ENCODE measurements at places on chromosomes 4 and X.

GRCh38 chr4:47383829-47384427 lies 79.6 kb downstream of the COMMD8 start:
- peak; percentile 65 for DNase-seq

DNA sequence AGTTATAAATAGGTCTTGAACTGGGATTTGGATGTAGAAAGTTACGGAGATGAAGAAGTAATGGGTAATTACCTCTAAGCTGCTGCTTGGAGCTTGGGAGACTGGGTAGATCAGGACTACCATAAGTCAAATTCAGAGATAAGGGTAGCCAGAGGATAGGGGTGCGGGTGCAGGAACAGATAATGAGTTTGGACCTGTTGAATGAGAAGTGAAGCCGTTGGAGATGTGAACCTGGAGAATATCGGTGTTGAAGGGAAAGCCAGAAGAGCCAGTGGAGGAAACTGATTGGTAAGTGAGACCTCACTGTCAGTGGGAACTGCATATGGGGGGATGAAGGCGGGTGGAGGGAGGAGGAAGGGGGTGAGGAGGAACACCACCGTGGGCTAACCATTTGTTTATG lies 618 bp upstream of the FOXO4 start:
- no peak for DNase-seq

- no peak for DNase-seq
These were observed 23.1 kb downstream of the ADH4 start for GRCh38 chr4:99121008-99121407.

DNA sequence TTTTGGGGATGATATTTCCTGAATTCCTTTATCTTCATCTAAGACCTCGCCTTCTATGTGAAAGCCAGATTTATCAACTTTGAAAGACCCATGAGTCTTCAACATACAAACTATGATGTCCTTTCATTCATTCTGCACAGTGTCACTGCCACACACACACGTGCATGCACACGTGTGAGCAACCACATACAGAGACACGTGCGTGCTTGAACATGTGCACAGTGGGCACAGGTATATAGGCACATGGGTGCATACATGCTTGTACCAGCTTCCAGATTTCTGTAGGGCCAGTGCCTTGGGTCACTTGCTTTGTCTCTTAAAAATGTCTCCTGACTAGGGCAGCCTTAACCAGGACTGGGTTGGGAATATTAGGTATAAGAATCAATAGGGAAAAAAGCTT lies 49.1 kb upstream of the RBPJ start:
- DNase-seq = no peak

GRCh38 chr4:148934926-148935578 lies 492.8 kb upstream of the NR3C2 start:
- no peak for DNase-seq

Data from RKO (cell line).